Articular chondrocyte of knee joint (primary cell): ENCODE measurements at places on chromosomes 2 and 18. TPM values are rescaled to one million over a fixed set of nuclear protein-coding genes. Genes with fewer than 3 reads are reported as not detected.

Gene KIAA2012
- total RNA-seq: under 0.01 TPM in 1 of 2 replicates, not detected in the other

Gene PTPRN
- 0.13 and 0.43 TPM in 2 replicates for total RNA-seq

Gene FSHR
- total RNA-seq: 0.11 and 0.39 TPM in 2 replicates

Gene GKN1
- 0.26 TPM in 1 of 2 replicates, not detected in the other for total RNA-seq

Gene CRYGC
- not detected in 2 replicates for total RNA-seq

Gene AKAIN1
- total RNA-seq: not detected in 2 replicates

Gene FOXD4L1
- total RNA-seq: 0.11 and 0.26 TPM in 2 replicates

Gene STK11IP
- total RNA-seq: 12.1 and 12.3 TPM in 2 replicates

Gene GPR45
- not detected in 2 replicates for total RNA-seq

Gene ANTXR1
- total RNA-seq: 393 and 403 TPM in 2 replicates

Gene GREB1
- total RNA-seq: 0.26 and 0.43 TPM in 2 replicates

Gene POTEJ
- not detected in 2 replicates for total RNA-seq

Gene UGT1A8
- total RNA-seq: not detected in 2 replicates

Gene NCKAP1
- total RNA-seq: 205 and 210 TPM in 2 replicates

Gene RIT2
- not detected in 2 replicates for total RNA-seq

Gene TDRD15
- total RNA-seq: under 0.01 TPM in 1 of 2 replicates, not detected in the other

Gene BBS5
- total RNA-seq: 8.5 and 9.0 TPM in 2 replicates

Gene IRS1
- total RNA-seq: 31.0 and 33.8 TPM in 2 replicates

Gene PRADC1
- 11.1 and 12.0 TPM in 2 replicates for total RNA-seq

Gene NPHP1
- total RNA-seq: 8.6 and 11.8 TPM in 2 replicates

Gene POTEC
- total RNA-seq: not detected in 2 replicates

Gene SPDYA
- total RNA-seq: 0.86 and 1.3 TPM in 2 replicates

Gene VWA3B
- total RNA-seq: 0.11 TPM in 1 of 2 replicates, not detected in the other

Gene PDK1
- total RNA-seq: 37.2 and 50.6 TPM in 2 replicates

Gene CARF
- 15.4 and 15.5 TPM in 2 replicates for total RNA-seq
